GM10248 (cell line): ENCODE measurements at places on chromosomes 12 and 14.

- DNase-seq = no peak
Observed at GRCh38 chr14:102430212-102430908, 67.6 kb downstream of the TECPR2 start.

- DNase-seq = no peak
Observed at GRCh38 chr12:17169726-17170471, 563.9 kb upstream of the LMO3 start.

DNA sequence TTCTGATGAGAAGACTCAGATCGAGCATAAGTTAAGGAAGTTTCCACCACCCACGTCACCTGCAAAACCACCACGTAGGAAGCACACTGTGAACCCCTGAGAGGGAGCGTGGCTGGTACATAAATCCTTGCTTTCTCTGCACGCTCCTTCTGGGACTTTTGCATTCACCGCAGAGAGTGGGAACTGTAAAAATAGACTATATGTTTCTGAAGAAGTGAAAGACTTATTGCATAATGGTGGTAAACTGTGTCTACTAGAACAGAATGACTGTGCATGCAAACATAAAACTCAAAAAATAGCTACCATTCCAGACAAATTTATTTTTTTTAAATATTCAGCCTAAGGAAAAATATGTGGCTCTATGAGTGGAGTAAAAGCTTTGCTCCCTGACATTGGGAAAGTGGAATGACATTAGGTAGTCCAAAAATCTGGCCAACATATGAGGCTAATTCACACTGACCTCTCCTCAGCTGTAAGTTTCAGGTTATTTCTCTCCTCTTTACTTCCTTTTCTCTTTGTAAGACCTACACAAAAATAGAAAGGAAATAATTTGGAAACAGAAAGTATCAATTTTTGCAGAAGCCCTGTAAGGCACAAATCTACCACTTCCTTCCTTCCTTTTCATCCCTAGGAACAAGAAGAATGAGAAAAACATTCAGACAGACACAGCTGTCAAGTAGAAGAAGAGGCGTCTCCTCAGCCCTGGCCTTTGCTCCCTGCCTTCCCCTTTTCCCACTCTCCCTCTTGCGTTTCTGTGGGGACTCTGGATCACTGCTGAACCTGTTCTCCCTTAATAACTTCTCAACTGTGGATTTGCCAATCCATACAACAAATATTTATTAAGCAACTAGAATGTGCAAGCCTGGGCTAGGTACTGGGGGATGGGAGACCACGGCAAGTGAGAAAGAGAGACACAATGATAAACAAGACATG, 264.3 kb upstream of the FOXN3 start:
- peak; percentile 46 for DNase-seq

DNA sequence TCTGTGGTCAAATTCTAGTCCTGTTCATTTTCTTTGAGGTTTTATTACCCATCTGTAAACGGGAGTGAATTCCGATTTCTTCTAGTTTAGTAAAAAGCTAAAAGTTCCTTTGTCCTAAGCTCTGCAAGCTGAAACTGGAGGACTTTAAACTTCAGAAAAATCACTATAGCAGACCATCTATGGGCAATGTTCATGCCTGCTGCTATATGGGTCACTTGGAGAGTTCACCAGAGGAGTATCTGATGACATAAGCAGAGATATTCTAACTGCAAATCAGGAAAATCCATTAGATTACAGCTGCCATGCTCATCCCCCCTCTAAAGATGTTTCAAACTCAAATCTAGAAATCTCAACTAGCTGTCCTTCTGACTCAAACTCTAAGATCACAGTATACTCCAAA, 193.0 kb upstream of the RTL1 start:
- no peak for DNase-seq

DNA sequence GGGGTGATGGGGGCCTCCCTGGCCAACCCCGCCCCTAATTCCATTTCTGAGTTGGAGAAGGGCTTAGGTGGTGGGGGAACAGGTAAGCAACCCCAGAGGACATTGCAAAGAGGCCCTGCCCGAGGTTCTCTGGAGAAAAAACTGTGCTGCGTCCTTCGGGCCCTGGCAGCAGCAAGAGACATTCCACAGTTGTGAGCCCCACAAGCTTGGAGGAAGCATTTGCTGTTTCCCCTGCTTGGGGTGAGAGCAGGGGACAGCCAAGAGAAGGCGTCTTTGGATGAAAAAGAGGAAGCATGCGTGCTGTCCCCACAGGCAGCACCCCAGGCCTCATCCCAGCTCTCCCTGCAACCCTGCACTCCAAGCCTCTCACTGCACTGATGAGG, 1.3 kb downstream of the BDKRB2 start:
- DNase-seq = no peak

DNA sequence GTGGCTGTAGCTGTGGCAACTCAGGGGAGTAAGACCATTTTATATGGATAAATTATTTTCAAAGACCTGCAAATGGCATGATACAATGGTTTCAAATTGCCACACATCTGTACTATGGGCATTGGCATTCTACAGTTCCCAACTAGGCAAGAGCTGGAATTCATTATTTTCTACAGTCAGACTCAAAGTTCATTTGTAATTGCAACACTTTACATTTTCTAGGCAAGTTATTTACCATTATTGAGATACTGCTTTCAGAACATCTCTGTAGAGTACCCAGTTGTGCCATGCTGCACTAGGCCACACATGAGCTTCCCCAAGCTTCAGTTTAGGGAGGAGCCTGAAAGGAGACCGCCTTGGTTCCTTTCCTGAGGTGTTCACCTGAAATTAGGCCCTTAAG, 8.0 kb upstream of the ATG14 start:
- DNase-seq = no peak

- DNase-seq = no peak
Observed at GRCh38 chr12:41074473-41074769, 113.7 kb upstream of the PDZRN4 start.

GRCh38 chr14:91893669-91894068, 26.3 kb upstream of the TC2N start:
- no peak for DNase-seq

GRCh38 chr12:49588721-49589516, 16.5 kb downstream of the FAM186B start:
- no peak for DNase-seq

- no peak for DNase-seq
Observed at GRCh38 chr12:24605466-24605865, 343.4 kb downstream of the BCAT1 start.

DNA sequence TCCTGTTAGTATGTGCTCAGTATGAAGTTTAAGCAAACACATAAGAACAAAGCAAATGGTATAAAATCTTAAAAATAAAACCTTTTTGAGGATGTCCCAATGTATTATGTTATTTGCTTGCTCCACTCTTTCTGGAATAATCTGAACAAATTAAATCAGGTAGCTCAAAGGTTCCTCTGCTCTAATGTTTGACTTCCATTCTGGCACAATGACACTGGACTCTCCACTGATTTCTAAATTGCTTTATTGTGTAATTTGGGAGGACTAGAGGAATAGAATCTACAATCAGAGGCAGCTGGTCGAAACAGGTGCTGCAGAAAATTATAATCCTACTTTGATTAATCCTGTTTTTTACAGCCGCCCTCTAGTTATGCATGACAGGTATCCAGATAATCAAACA, 523.7 kb upstream of the FOXG1 start:
- no peak for DNase-seq

- DNase-seq = no peak
Observed at GRCh38 chr14:99875421-99875820, 82.2 kb downstream of the EML1 start.

DNA sequence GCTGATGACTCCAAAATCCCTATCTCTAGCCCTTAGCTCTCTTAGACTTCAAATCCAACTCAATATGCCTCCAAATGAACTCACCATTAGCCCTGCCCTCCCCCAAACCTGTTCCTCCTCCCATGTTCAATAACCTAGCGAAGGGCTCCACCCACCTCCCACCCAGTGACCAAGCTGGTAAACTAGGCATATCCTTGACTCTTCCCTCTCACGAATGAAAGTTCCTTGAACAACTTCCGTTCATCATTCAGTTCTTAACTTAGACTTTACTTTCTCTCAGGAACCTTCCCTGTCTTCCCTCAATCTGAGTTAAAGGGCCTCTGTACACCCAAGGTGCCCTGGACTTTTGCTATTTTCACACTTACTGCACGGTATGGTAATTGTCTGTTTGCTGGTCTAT, 1.9 kb upstream of the KLHDC1 start:
- no peak for DNase-seq

- DNase-seq = no peak
Observed at GRCh38 chr12:107437954-107438353, 247.6 kb upstream of the PWP1 start.

- no peak for DNase-seq
Observed at GRCh38 chr12:1580526-1580925, 13.9 kb downstream of the FBXL14 start.

DNA sequence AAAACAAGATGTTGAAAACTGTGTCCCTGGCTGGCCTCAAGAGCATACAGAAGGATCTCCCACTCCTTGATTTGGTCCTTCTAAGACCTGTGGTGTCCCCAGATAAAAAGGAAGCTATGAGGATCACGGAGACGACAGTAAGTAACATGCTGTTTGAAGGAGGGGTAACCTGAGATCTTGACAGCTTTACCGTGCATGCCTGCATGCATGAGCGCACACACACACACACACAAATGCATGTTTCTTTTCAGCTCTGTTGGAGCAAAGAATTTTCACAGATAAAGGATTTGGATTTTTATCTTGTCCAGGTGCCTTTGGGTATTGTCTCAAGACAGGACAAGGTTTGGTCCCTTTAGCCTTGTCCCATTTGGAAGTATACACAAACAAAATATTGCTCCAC, 411.6 kb upstream of the CCDC196 start:
- DNase-seq = no peak

DNA sequence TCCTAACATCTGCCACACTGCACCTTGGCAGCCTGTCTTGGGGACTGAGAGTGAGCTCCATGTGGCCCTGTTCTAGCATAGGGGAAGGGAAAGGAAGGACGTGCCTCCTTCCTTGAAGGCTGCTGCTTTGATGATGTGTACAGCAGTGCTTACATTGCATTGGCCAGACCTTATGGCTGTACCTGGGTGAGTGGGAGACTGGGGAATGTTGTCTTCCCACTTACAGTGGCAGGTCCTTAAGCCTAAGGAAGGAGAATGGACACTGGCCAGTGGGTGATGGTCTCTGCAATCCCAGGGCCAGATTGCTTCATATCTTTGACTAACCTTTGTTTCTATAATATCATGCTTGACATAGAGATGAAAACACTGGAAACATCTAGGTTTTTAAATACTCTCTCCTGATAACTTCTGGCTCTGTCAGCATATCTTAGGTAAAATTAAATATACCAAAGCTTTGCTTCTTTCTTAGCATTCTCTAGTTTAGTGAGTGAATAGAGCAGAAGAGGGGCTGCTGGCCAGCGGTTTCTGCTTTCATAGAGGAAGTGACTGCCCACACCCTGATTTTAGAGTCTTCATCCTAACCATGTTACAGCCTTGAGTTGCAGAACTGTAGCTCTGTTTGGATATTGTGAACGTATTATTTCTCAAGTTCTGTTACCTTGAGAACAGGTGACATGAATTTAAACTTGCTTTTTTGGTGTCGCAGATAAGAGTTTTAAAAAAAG, 27.2 kb downstream of the KLC1 start:
- DNase-seq = no peak

DNA sequence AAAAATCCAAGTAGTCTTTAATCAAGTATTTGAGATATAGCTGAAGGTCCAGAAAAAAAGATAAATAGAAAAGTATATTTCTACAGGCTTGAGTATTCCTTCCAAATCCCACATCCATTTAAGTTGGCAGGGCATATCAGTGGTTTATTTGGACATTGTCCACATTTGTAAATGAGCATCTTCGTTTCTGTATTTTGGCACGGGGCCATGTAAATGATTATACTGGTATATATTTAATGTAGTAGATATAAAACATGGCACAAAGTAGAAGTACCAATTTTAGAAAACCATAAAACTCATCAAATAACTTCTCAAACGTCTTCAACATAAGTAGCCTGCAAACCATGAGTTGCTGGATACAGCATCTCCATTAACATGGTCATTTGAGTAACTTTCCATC, 437.4 kb upstream of the SOX5 start:
- DNase-seq = no peak

GRCh38 chr12:76914102-76914859, 35.5 kb upstream of the CSRP2 start:
- DNase-seq = no peak

DNA sequence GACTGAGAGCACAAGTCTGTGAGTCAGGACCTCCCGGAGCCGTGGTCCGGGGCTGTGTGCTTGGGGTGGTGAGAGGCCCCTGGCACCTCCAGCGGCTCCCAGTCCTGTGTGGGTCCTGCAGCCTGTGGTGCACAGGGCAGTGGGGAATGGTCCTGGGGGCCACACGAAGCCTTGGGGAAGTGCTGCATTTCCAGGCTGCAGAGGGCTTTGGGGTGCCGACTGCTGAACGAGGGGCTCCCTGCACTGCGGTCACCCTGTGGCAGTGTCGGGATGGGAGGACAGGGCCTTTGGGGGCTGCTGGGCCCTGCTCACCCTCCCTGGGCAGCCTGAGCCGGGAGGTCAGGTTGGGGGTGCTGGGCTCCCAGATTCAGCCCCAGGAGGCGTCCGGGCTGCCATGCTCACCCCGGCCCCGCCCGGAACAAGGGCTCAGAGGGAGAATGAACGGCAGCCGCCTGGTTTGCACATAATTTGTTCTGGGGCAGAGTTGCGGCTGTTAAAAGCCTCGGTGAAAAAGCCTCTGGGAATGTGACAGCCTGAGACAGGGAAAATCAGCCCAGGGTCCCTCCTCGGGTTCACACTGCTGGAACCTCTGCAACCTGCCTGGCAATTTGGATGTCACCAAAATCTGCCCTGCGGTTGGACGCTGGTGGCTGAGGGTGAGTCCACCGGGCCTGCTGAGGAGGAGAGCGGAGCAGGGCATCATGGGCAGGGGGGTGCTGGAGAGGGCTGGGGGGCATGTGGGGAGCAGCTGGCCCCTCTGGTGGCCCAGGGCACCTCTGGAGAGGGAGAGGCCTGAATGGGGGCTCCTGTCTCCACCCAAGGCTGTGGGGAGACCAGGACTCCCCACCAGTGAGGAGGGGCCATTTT, 109.2 kb downstream of the KIF26A start:
- DNase-seq = no peak

DNA sequence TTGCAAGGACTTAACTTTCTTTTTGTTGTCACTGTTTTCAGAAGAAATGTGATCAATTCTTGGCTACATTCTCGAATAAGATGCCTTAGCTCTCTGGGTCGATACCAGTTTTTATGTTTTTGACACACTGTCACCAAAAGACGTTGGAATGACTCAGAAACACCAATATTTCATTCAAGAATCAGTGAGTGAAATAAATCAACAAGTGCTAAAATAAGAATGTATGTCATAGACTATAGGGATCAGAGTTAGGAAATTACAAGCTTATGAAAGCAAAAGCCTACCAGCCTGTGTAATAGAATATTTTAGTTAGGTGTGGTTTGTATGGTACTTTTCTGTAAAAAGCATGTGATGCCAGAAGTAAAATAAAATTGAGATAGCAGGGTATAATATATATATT, 17.8 kb downstream of the PPHLN1 start:
- no peak for DNase-seq
